Psoas muscle (tissue), 8 donors: ENCODE measurements at places on chromosomes 13 and 19. TPM values are rescaled to one million over a fixed set of nuclear protein-coding genes. Genes with fewer than 3 reads are reported as not detected.

- no peaks in the 10 kb centered on the region for H3K4me1 ChIP-seq
- no peak for DNase-seq
- H3K27ac ChIP-seq = no peak overlapping the region
- no peak overlapping the region for H3K4me3 ChIP-seq
- H3K27me3 ChIP-seq = no peaks in the 10 kb centered on the region
Observed at GRCh38 chr13:95628488-95628887, 16.0 kb downstream of the DZIP1 start.

Gene SPACA4
- total RNA-seq = not detected

- H3K36me3 ChIP-seq = peaks cover 22% of the 10 kb centered on the region
- H3K27me3 ChIP-seq = no peaks in the 10 kb centered on the region
- peak overlapping the region; percentile 95 for H3K4me3 ChIP-seq
- H3K27ac ChIP-seq = no peak overlapping the region
Observed at GRCh38 chr19:38617283-38617763, 430 bp downstream of the MAP4K1 start.

Gene FXYD3
- not detected for total RNA-seq

- peaks cover 64% of the 10 kb centered on the region for H3K4me1 ChIP-seq
- no peaks in the 10 kb centered on the region for H3K36me3 ChIP-seq
- peak; percentile 46 for DNase-seq
- H3K27ac ChIP-seq = peak overlapping the region; percentile 20
Observed at GRCh38 chr19:5967994-5968430, 9.9 kb downstream of the RANBP3 start.

Gene PLEKHF1
- 119 TPM for total RNA-seq

Gene SMIM24
- total RNA-seq = not detected

- H3K4me1 ChIP-seq = no peaks in the 10 kb centered on the region
- H3K4me3 ChIP-seq = no peak overlapping the region
- no peaks in the 10 kb centered on the region for H3K27me3 ChIP-seq
Observed at GRCh38 chr13:82747291-82747690, 1135.0 kb downstream of the SLITRK1 start.

Gene CRLF1
- total RNA-seq = 13.9 TPM

DNA sequence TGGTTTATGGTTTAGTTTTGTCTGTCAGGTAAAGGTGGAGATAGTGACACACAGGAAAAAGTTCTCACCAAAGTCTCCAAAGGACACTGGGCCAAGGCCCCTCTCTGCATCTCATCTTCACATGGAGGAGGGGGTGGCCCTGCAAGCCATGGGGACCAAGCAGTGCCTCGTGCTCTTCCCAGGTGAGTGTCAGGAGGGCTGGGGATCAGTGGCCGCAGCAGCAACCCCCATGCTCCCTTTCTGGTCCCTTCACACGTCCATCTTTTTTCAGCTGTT, 88.0 kb downstream of the RGCC start:
- H3K4me1 ChIP-seq = peaks cover 7% of the 10 kb centered on the region
- no peak for DNase-seq
- peaks cover 2% of the 10 kb centered on the region for H3K27me3 ChIP-seq
- no peak overlapping the region for H3K4me3 ChIP-seq

- no peaks in the 10 kb centered on the region for H3K27me3 ChIP-seq
- no peak for DNase-seq
- H3K36me3 ChIP-seq = no peaks in the 10 kb centered on the region
- H3K4me1 ChIP-seq = peaks cover 6% of the 10 kb centered on the region
Observed at GRCh38 chr19:1514986-1515721, 2.3 kb upstream of the ADAMTSL5 start.

Gene ZSWIM4
- total RNA-seq = 7.8 TPM

DNA sequence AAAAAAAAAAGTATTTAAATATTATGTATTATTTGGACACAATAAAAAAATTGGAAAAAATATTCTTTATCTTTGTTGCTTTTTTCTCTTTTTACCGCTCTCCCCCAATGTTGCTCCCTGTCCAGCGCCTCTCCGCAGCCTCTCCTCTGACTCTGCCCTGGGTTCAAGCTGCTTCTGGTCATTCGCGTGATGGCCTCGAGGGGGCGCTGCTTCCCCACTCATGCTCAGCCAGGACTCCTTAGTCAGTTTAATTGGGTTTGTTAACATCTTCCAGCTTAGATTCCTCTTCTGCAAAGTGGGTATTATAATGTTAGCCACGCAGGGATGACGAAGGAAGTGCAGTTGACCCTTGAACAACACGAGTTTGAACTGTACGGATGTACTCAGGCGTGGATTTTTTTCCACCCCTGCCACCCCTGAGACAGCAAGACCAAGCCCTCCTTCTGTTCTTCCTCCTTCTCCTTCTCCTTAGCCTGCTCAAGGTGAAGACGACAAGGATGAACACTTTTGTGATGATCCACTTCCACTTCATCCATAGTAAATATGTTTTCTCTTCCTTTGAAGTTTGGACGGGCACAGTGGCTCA, 4.9 kb upstream of the NWD1 start:
- H3K4me3 ChIP-seq = no peak overlapping the region
- H3K36me3 ChIP-seq = no peaks in the 10 kb centered on the region
- H3K4me1 ChIP-seq = no peaks in the 10 kb centered on the region
- no peaks in the 10 kb centered on the region for H3K27me3 ChIP-seq
- peak; percentile 34 for DNase-seq

Gene PGLYRP2
- not detected for total RNA-seq

GRCh38 chr13:99199541-99200431, 868 bp upstream of the UBAC2 start:
- H3K36me3 ChIP-seq = no peaks in the 10 kb centered on the region
- peak overlapping the region; percentile 94 for H3K27ac ChIP-seq

DNA sequence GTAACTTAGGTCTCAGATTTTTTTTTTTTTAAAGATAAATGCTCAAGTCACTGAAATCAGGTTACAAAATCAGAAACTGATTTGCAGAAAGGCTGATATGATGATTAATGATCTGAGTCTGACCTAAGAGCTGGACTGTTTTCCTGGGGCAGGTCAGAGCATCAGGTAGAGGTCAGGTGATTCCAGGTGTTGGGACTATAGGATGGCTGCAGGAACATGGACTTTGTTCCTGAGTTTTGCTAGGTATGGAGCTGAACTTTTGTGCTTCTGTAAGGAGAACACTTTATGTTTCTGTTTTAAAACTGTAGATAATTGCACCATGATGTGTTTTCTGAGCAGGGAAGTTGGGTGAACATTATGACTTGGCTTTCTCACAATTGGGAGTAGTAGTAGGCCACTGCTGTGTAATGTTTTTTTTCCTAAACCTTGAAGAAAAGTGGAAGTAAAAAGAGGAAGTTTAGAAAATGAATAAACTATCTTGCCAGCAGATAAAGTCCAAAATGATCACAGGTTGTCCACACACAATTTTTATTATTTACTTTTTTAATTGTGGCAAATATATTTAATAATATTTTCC, 297.2 kb downstream of the DCT start:
- H3K27ac ChIP-seq = no peak overlapping the region
- no peaks in the 10 kb centered on the region for H3K36me3 ChIP-seq
- no peaks in the 10 kb centered on the region for H3K4me1 ChIP-seq
- no peak overlapping the region for H3K4me3 ChIP-seq

Gene PLEKHA4
- total RNA-seq = 25.5 TPM

Gene MZF1
- 8.2 TPM for total RNA-seq

GRCh38 chr13:114222461-114222968, 12.2 kb upstream of the CDC16 start:
- no peak overlapping the region for H3K27ac ChIP-seq
- no peaks in the 10 kb centered on the region for H3K36me3 ChIP-seq
- H3K4me1 ChIP-seq = peaks cover 3% of the 10 kb centered on the region
- DNase-seq = no peak

DNA sequence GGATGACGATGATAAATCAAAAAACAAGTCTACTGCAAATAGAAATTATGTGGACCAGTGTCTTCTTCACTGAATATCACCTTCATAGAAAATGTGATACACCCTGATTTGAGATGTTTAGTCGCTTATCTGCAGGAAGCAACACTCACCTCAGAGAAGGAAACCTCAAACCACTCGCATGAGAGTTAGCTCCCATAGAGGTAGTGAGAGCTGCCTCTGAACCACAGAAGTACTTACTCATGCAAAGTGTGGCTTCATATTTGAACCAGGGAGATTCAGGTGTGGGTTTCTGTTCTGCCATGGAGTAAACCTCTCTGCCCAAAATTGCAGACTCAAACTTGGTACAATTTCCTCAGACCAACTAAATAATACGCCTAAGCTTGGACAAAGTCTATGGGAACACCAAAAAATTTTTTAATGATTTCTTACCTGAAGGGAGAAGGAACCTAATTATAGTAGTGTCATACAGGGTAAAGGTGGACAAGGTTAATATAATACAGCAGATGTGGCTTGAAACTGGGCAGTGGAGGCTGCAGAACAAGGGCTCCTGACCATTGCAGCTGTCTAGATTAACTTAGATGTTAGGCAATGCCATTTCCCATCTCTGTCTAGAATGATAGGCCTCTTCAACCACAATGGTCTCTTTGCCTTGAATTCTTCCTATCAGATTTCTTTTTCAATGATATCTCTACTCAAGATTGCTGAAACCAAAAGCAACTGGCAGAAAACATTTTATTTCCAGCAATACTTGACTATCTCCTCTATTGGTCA, 29.6 kb upstream of the RCBTB2 start:
- no peaks in the 10 kb centered on the region for H3K36me3 ChIP-seq
- no peaks in the 10 kb centered on the region for H3K27me3 ChIP-seq
- H3K4me3 ChIP-seq = no peak overlapping the region
- no peak overlapping the region for H3K27ac ChIP-seq

Gene CADM4
- total RNA-seq = 4.4 TPM

- no peaks in the 10 kb centered on the region for H3K27me3 ChIP-seq
- peaks cover 22% of the 10 kb centered on the region for H3K4me1 ChIP-seq
- DNase-seq = peak; percentile 78
- peak overlapping the region; percentile 30 for H3K27ac ChIP-seq
Observed at GRCh38 chr19:1395194-1396018, 5.9 kb downstream of the GAMT start.

- no peaks in the 10 kb centered on the region for H3K4me1 ChIP-seq
- H3K27ac ChIP-seq = no peak overlapping the region
- H3K36me3 ChIP-seq = no peaks in the 10 kb centered on the region
- H3K27me3 ChIP-seq = no peaks in the 10 kb centered on the region
Observed at GRCh38 chr13:36513266-36513665, 81.0 kb downstream of the CCNA1 start.

- H3K27ac ChIP-seq = no peak overlapping the region
- DNase-seq = no peak
- no peaks in the 10 kb centered on the region for H3K27me3 ChIP-seq
- H3K4me1 ChIP-seq = no peaks in the 10 kb centered on the region
Observed at GRCh38 chr19:33110137-33110910, 21.6 kb upstream of the WDR88 start.

Gene TPTE2
- total RNA-seq = not detected

DNA sequence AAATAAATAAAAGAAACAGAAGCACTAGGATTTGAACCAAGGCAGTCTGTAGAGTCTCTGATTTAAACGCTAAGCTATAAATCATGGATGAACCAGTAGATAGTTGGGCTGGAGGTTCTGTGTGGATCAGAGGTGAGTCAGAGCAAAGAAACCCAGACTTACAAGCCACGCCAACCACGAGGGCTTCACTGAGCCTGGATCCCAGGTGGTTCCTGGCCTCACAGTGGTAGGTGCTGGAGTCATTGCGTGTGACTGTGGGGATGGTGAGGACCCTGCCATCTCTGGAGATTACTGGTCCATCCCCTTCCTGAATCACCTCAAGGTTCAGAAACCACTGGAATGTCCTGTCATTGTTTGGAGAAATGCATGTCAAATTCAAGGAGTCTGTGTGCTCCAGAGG, 19.3 kb upstream of the CEACAM20 start:
- H3K27me3 ChIP-seq = peaks cover 6% of the 10 kb centered on the region
- H3K4me3 ChIP-seq = no peak overlapping the region
- H3K27ac ChIP-seq = no peak overlapping the region

Gene ZNF154
- total RNA-seq = 1.1 TPM

DNA sequence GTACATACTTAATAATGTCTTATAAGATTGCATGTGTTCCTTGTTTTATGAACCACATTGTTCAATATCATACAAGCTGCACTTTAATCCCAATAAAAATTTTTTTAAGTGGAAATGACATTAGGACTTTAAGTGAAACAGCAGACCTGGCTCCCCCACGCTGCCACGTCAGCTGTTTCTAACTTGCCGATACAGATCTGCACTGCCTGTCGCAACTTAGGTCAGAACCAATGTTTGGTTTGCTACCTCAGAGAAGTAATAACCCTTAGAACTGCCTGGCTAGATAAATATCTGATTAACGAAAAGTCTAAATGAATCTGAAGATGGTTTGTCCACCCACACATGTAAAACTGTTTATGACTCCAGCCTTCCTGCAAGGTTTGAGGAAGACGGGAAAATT, 327.5 kb upstream of the DACH1 start:
- no peak for DNase-seq
- no peak overlapping the region for H3K27ac ChIP-seq
- no peaks in the 10 kb centered on the region for H3K4me1 ChIP-seq
- H3K27me3 ChIP-seq = no peaks in the 10 kb centered on the region

Gene S1PR5
- 0.15 TPM for total RNA-seq
